ENCODE measurements at places on chromosomes 12 and 14. TPM values are rescaled to one million over a fixed set of nuclear protein-coding genes. Genes with fewer than 3 reads are reported as not detected.

The AQP2 gene
- not detected for total RNA-seq

DNA sequence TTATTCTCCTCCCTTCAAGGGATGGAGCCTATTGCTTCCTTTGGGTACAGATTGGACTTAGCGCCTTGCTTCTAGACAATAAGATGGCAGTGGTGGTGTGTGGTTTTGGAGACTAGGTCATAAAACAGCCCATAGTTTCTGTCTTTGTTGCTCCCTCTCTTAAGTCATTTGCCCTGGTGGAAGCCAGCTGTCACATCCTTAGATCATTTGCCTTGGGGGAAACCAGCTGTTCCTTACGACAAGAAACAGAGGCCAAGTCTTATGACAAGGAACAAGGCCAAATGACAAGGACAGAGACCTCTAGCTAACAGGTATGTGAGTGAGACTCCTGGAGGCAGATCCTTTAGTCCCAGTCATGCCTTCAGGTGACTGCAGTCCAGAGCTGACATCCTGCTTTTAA is 9.2 kb upstream of the PALS1 start:
- peak; percentile 35 for DNase-seq

GRCh38 chr14:103298620-103299019 is 35.4 kb upstream of the EIF5 start:
- DNase-seq, result no peak

DNA sequence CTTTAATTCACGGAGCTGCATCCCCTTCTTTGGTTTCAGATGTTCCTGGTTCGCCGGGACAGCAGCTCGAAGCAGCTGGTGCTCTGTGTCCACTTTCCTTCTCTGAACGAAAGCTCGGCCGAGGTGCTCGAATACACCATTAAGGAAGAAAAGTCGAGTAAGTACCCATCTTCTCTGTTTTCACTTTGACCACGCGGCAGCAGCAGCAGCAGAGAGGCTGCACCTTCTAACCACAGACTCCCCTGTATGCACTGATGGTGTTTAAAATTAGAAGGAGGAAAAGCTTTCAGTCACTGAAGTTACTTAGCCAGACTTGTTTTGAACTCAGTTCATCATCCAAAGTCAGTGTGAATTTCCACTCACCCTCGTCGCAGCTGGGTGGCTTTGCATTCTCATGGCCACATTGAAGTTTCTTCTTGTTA is 63.8 kb downstream of the RIN3 start:
- no peak for DNase-seq
